Thoracic aorta (tissue), 2 donors: ENCODE measurements at places on chromosomes 4 and X. TPM values are rescaled to one million over a fixed set of nuclear protein-coding genes. Genes with fewer than 3 reads are reported as not detected.

The GPR173 gene
- 2.7 TPM for total RNA-seq

The ZDHHC15 gene
- total RNA-seq: 4.3 TPM

The KIF4A gene
- not detected for total RNA-seq

The HSFX3 gene
- total RNA-seq: not detected

The MAGEA2B gene
- not detected for total RNA-seq

The SHROOM2 gene
- 2.0 TPM for total RNA-seq

GRCh38 chr4:141099326-141099725, 33.9 kb downstream of the RNF150 start:
- no peak for DNase-seq

GRCh38 chr4:14321723-14322122, 680.6 kb upstream of the CPEB2 start:
- DNase-seq: no peak

DNA sequence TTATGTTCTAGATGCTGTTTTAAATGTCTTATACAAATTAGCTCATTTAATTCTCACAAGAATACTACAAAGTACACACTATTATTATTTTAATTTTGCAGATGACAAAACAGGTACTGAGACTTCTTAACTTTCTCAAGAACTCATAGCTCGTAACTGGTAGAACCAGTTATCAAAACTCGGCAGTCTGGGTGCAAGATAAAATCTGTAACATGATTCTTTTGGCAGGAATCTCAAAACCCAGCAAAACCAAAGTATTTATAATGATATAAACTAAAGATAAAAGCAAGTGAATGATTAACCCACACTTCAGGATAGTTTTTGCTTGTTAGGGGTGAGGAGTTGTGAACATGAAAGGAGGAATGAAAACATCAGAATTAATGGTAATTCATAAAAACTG, 27.6 kb downstream of the CLNK start:
- no peak for DNase-seq

DNA sequence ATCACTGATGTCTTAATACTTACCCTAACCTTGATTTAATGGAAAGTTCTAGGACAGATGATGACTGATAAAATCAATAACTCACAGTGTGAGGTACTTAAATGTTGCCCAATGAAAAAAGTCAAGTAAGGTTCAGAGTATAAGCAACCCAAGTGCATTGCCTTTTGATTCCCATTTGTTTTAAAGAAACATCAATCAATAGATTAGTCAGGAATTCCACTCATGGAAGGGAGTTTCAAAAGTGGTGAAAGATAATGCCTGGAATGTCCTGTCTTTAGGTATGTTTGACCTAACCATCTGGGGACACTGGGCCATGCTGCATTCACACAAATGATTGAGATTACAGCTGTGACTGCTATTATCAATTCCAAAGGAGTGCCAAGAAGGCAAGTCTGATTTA, 259.7 kb downstream of the PPARGC1A start:
- no peak for DNase-seq

- DNase-seq: no peak
These were observed 60.0 kb upstream of the HELT start for GRCh38 chr4:184958127-184958922.

- DNase-seq: no peak
These were observed at the start of gene PCSK1N for GRCh38 chrX:48835524-48836329. TSS of gene PCSK1N (minus strand) at chrX:48835610. CDS start at chrX:48835532, 78 bp downstream.

DNA sequence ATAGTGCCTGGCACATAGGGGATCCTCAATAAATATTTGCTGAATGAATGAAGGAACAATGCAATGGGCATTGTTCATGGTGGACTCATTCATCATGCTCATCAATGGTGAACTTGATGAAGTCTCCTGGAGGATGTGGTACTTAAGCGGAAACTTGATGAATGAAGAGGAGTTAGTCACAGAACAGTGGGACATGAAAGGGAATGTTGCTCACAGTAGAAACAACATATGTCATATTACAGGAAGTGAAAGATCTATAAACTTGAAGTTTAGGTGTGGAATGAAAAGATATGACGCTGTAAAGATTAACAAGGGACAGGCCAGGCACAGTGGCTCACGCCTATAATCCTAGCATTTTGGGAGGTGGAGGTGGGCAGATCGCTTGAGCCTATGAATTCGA, 224.1 kb downstream of the PPP3CA start:
- DNase-seq: no peak

DNA sequence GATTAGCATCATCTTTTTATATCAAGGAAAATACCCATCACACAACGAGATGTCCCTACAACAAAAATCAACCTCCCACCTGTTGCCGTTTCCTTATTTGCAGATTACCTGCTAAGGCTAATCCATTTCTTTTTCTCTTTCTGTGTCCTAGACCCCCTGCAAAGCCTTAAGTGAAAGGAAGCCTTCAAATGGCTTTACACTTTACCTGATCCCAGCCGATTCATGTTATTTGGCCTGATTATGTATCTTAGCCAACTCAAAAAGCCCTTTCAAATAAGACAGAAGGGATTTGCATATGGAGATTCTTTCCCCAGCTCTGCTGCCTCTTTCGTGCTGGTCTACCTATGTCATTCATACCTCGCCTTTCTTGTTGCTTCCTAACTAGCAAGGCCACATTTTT, 14.4 kb downstream of the ABCG2 start:
- DNase-seq: no peak

GRCh38 chr4:124275-125081, at the start of gene ZNF718:
TSS of gene ZNF718 (plus strand) at chr4:124501. CDS start at chr4:124671, 170 bp downstream.
- peak; percentile 85 for DNase-seq

GRCh38 chr4:34181311-34181841, 2062.9 kb downstream of the ARAP2 start:
- no peak for DNase-seq

DNA sequence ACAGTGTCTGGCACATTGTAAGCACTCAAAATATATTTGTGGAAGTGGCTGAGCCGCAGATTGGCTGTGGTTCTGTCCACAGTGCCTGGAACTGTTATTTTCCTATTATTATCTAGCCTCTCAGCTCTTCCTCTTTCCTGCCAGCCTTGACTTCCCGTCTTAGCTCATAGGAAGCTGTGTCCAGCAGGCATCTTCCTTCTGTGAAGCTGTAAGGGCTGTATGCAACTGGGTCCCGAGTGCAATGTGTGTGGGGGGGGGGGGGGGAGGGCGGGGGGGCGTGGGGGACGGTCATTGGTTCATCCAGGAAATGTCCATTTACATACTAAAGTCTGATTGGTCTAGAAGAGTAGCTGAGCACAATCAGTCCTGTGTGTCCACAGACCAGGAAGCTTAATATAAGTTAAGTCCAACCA, 210.7 kb downstream of the PDGFRA start:
- DNase-seq: no peak

DNA sequence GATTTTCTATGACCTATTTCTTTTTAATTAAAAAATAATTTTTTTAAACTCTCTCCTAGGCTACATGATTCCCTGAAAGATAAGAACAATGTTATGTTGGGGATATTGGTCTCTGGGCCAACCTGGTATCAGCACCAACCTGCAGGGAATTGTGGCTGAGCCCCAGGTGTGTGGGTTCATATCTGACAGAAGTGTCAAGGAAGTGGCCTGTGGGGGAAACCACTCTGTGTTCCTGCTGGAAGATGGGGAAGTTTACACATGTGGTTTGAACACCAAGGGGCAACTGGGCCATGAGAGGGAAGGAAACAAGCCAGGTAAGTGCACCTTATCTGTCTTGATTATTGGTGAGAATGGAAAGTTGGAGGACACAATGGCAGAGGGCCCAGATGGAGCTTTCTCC, 13.5 kb downstream of the HERC3 start:
- no peak for DNase-seq

- DNase-seq: no peak
These were observed 23.8 kb upstream of the SEPSECS start for GRCh38 chr4:25184056-25184455.

- DNase-seq: no peak
These were observed 122.1 kb downstream of the MANBA start for GRCh38 chr4:102638621-102639020.

GRCh38 chr4:77360451-77360850, 203.4 kb downstream of the CCNG2 start:
- no peak for DNase-seq

- no peak for DNase-seq
These were observed 77.1 kb upstream of the RXFP1 start for GRCh38 chr4:158444621-158445020.

DNA sequence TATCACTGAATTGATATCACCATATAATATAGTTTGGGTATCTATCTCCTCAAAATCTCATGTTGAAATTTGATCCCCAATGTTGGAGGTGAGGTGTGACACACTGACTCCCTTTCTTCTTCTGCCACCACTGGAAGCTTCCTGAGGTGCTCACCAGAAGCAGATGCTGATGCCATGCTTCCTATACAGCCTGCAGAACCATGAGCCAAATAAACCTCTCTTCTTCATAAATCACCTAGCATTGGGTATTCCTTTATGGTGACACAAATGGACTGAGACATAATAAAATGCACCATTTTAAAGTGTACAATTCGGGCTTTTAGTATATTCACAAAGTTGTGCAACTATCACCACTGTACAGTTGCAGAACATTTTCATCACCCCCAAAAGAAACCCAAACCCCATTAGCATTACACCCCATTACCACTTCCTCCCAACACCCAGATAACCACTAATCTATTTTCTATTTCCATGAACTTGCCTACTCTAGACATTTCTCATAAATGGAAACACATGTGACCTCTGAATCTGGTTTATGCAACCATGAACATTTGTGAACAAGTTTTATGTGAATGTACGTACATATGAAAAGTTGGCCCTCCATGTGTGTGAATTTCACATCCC, 148.9 kb downstream of the OPHN1 start:
- DNase-seq: no peak

- no peak for DNase-seq
These were observed 137.8 kb upstream of the CPEB2 start for GRCh38 chr4:14864365-14865030.

DNA sequence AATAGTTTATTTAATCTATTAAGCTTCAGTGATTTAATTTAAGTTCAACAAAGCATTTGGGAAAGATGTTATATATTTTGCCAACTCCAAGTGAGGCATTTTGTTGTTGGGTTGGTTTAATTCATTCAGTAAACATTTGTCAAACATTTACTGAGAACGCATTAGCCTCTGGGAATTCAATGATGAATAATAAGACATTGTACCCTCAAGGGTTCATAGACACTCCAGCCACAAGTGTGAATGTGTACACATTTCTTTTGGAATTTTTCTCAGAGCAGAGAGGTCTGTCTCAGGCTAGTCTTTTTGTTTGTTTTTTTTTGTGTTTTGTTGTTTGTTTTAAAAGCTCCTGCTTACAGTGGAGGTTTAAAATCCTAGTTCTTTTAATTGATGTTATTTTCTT, 203.9 kb downstream of the SOWAHB start:
- DNase-seq: no peak

DNA sequence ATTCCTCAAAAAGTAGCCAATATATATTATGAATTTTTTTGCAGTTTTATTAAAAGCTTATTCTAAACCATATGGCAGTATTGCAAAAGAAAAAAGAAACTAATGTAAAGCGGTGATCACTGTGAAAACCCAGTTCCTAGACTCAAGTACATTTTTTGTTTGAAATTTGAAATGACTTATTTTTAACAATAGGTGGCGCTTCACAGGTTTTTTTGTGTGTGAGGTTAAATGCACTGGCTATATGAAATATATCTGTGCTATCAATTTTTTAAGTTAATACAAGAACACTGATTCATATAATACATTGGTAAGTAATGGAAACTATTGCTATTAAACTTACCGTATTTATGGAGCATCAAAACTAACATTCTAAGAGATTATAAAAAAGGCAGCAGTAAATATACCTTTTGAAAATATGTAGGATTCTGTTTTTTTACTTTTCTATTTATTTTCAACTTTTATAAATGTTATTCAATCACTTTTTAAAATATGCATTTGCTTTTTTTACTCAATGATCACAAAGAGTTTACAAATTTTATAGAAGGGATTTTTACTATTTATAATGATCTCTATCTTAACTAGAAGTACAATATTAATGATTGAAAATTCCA, 5.6 kb upstream of the SPRY1 start:
- no peak for DNase-seq
